ENCODE measurements at places on chromosomes 3 and 15. TPM values are rescaled to one million over a fixed set of nuclear protein-coding genes. Genes with fewer than 3 reads are reported as not detected.

Gene LRRIQ4
- 0.28 TPM for total RNA-seq

Gene MAN2C1
- total RNA-seq: 88.3 TPM

Gene SSUH2
- 0.88 TPM for total RNA-seq

Gene TOP2B
- 211 TPM for total RNA-seq

Gene MYRIP
- total RNA-seq: 12.5 TPM

Gene TRPM1
- 0.10 TPM for total RNA-seq

Gene HES1
- 58.9 TPM for total RNA-seq

Gene SENP5
- total RNA-seq: 64.9 TPM

Gene UBA7
- 42.9 TPM for total RNA-seq

Gene ALDH1A3
- 18.9 TPM for total RNA-seq

Gene TNFSF10
- total RNA-seq: 13.0 TPM

Gene MYZAP
- 9.3 TPM for total RNA-seq

Gene NEO1
- total RNA-seq: 97.5 TPM

Gene NOX5
- 0.22 TPM for total RNA-seq

Gene PSMA4
- 201 TPM for total RNA-seq

Gene PRKAR2A
- 29.2 TPM for total RNA-seq

Gene SLC24A1
- 12.1 TPM for total RNA-seq

Gene CORO2B
- 15.9 TPM for total RNA-seq

Gene CYP1A2
- not detected for total RNA-seq

Gene KLHL40
- not detected for total RNA-seq

Gene CAMP
- total RNA-seq: 17.2 TPM

Gene RHCG
- 0.79 TPM for total RNA-seq

Gene CACNA1D
- 37.5 TPM for total RNA-seq

Gene GCSAM
- total RNA-seq: 1.2 TPM

Gene CERS3
- total RNA-seq: 1.1 TPM

Gene IMPG2
- total RNA-seq: 1.5 TPM

Gene GP5
- total RNA-seq: 0.69 TPM

Gene MCF2L2
- total RNA-seq: 9.6 TPM

Gene GPR62
- 4.6 TPM for total RNA-seq

All from spinal cord (tissue), 10 donors.